Tibial nerve (tissue), 4 donors: ENCODE measurements at places on chromosomes 2 and 18.

GRCh38 chr2:233041722-233042323 lies 9.4 kb downstream of the NEU2 start:
- no peak for DNase-seq

GRCh38 chr2:147405651-147406050 lies 439.2 kb upstream of the ACVR2A start:
- DNase-seq, result no peak

GRCh38 chr2:102229141-102229769 lies 42.4 kb downstream of the IL1RL2 start:
- DNase-seq, result no peak

- no peak for DNase-seq
Measured at GRCh38 chr18:12309683-12310198, 1.7 kb downstream of the TUBB6 start.

DNA sequence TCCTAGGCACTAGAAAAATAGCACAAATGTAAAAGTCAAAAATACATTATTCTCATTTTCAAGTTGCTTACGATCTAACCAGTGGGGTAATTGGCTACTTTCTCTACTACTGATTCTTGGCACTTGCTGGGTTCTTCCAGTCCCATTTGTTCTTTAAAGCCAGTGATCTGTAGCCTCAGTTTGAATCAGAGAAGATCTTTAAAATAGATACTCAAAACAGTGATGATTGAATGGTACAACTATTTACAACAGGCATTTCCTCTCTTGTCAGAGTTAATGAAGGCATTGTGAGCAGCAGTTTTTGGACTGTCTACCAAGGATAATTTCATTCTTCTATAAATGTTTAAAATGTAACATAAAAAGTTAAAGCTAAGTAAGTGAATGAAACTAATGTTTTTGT lies 128.3 kb upstream of the FSIP2 start:
- no peak for DNase-seq

DNA sequence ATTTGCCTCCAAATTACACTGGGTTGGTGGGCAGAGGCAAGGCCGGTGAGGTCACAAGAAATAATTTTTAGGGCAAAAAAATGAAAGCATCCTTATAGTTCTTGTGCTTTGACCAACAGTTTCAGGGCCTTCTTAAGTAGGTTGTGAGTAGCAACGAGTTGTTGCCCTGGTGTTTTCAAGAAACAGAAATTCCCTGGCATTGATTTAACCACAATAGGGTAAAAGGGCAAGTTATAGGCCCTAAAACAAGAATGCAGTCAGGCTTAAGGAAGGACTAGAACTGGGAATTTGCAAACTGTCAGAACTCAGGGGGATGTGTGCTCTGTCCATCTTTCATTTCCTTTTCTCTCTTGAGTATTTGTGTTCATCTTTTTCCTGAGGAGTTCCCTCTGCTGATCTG lies 46.1 kb upstream of the STPG4 start:
- no peak for DNase-seq

- DNase-seq, result no peak
Measured at GRCh38 chr2:222613715-222614331, 42.1 kb downstream of the FARSB start.

- DNase-seq, result no peak
Measured at GRCh38 chr2:100242891-100243619, 79.2 kb downstream of the LONRF2 start.

DNA sequence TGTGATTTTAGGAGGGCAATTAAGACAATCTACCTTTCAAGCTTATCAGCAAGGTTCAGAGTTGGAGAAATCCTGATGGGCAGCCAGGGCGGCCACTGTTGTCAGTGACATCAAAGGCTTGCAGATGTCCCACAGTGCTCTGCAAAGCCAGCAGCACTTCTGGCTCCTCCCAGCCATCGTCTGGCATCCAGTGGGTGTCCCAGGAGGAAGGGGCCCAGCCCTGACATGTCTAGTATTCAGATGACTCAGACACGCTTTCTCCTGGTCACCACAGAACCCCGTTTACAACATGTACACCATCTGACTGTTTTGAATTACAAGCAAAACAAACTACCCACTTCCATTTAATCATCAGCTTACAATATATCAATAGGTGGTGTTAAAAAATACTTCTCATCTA lies 61.4 kb downstream of the CYRIA start:
- no peak for DNase-seq

- DNase-seq, result no peak
Measured at GRCh38 chr2:232038251-232038880, 76.9 kb downstream of the DIS3L2 start.

DNA sequence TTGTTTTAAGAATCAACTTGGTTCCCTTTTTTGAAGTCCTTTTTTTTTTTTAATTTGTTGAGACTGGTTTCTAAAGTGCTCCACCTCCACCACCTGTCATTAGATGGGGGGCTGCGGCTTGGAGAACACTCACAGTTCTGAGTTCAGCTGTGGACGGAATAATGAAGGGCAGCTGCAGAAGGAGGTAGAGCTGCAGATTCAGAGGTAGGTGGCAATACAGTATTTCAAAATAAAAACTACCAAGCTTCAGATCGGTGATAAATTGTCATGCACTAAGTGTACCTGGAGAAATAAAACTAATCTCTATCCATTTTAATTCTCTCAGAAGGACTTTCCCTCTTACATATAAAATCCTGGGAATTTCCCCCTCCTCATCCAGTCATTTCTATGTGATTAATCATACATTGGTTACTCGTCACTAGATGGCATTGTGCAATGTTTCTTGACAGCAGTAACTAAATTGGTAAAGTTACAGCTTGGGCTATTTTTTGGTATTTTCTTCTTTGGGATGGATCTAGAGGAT lies 81.1 kb upstream of the SLC39A10 start:
- DNase-seq, result no peak

- no peak for DNase-seq
Measured at GRCh38 chr2:73114273-73114867, 1.6 kb upstream of the RAB11FIP5 start.

- DNase-seq, result no peak
Measured at GRCh38 chr2:241313543-241314095, 1.9 kb downstream of the HDLBP start.

DNA sequence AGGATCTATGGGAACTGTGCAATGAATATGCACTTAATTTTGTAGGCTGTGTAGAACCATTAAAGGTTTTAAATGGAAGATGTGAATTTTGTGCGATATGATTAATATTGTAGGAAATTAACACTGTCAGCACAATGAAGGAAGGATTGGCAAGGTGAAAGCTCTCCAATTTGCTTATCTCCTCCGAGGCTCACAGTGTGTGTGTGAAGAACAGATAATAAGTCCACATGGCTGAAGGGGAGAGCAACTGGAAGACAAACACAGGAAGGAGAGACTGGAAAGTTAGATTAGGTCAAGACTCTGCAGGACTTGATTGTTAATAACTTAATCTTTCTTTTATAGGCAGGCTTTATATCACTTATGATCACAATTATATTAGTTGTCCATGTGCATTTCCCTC lies 269.7 kb upstream of the VRK2 start:
- no peak for DNase-seq

- DNase-seq, result no peak
Measured at GRCh38 chr2:100223502-100223901, 81.1 kb upstream of the AFF3 start.

DNA sequence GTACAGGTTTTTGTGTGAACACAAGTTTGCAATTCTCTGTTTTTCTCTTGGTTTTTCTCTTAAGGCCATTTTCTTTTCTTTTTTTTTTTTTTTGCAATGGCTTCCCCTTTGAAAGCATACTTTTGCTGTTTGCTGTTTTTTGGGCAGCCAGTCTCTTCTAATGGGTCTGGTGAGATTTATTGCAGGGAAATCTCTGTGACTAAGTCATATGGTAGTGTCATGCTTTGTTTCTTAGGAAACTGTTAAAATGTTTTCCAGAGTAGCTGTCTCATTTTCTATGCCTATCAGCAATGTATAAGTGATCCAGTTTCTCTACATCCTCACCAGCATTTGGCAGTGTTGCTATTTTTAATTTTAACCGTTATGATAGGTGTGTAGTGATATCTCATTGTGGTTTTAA lies 27.9 kb upstream of the CDCA7 start:
- DNase-seq, result no peak

GRCh38 chr2:191878548-191879279 lies 31.8 kb upstream of the CAVIN2 start:
- no peak for DNase-seq

DNA sequence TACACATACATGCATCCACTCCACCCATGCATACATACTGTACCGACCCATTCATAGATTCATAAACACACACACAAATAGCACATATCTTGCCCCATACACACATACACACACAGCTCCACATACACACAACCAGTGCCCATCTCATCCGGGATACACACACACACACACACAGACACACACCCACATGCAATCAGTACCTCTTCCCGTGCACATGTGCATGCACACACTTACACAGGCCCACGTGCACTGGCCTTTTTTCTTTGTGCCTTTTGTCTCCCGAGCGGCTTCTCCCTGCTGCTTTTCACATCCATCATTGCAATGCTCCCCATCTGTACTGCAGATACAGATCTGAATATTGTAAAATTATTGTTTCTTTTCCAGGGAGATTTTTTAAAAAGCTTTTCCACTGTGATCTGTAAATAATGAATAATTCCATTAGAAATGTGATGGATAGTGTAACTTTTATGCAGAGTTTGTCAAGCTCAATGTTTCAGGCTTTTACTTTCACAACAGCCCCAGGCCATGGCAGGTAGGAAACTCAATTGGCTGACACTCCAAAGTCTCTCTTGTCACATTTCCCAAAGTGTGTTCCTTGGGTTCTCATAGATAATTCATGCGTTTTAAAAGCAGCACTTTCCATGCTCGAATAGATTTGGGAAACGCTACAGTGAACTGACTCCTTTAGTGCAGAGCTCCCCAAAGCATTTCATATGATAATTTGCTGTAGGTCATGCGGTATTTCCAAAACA lies 393.5 kb downstream of the CTNNA2 start:
- no peak for DNase-seq

GRCh38 chr2:41717839-41718238 lies 330.0 kb upstream of the PKDCC start:
- DNase-seq, result no peak

DNA sequence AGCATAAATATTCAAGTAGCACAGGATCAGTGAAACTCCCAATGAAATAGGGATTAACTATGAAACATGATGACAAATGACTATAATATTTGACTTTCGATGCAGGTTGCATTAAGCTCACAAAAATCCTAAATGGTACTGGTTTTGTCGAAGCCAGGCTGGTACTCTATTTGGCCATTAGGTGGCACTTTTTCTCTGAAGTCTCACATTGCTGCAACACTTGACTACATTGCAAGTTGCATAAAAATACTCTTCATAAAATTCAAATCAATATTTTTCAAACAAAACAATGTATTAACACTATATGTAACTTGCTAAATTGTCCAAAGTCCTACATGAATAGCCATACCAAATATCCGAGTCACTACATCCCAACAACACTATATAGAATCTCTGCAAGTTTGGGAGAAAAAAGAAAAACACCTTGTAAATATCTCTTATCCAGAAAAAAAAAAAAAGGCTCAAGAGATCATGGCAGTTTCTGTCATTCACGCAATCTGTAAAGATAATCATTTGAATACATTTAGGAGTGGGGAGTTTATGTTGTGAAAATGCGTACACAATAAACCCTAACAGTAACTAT lies 9.5 kb downstream of the RTTN start:
- no peak for DNase-seq

DNA sequence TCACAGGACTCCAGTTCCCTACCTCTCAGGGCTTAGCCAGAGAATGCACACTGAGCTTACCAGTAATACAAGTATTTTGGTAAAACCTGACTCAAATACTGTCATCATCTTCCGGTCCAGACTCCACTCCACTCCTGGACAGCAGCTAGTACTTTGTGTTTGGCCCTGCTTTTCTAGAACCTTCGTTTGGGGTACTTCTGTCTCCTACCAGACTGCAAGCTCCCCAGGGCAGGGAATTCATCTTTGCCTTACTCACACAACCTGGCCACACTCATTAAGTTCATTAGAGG lies 108.9 kb upstream of the CDC42EP3 start:
- DNase-seq, result no peak

DNA sequence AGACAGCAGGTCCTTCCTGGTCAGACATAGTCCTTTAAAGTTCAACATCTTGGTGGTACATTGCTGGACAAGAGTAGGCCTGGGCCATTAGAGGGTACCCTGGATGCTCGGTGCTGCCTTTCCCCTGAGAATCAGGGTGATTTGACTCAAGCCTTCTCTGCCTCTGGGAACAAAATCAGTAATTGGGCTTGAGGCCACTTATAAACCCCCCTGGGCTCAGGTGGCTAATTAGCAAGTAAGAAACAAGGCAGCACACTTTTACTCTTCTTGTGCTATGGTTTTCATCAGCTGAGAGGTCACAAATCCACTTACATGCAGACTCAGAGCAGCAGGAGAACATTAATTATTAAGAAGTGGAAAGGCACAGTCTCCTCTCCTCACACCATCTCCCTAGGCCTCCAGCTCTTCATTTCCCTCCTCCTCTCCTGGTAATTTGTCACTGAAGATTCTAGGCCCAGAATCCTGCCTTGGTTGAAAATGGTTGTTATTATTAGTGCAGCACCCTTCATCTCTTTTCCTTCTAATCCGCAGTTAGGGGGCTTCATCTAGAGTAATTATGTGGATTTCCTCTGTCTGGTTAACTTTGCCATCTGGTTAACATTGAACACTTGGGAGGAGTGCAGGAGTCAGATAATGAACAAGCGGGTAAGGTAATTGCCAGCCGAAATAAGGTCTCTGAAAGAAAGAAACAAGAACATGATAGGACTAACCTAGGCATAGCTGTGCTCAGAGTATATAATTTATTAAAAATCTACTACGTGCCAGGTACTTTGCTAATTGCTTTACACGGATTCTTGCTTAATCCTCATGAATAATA lies 29.7 kb upstream of the CASP10 start:
- DNase-seq, result no peak

- DNase-seq, result no peak
Measured at GRCh38 chr18:55783921-55784320, 195.9 kb upstream of the TCF4 start.

- DNase-seq, result no peak
Measured at GRCh38 chr2:78532762-78533379, 492.6 kb upstream of the REG3G start.

- peak; percentile 66 for DNase-seq
Measured at GRCh38 chr2:230660294-230661060, 52.2 kb upstream of the CAB39 start.

DNA sequence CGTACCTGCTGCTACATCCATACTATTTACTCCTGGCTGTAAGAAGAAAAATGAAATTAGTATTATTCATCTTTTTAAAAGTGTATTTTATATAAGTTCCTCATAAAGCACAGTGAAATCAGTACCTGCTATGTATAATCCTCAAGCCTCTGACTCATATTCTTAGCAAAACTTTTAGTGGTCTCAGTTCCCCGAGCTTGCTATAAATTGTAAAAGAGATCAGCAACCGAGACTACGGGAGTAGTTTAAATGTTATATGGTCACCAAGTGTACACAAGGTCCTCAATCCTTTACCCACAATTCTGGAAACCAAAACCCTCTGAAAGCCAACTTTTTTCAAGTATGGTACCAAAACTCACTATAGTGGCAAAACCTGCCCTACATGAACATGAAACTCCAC lies 24.2 kb downstream of the PRPF40A start:
- DNase-seq, result no peak
